Effector CD4-positive, alpha-beta T cell (primary cell): ENCODE measurements at places on chromosomes 1 and 21.

GRCh38 chr1:194658090-194658439 lies 1471.7 kb upstream of the B3GALT2 start:
- DNase-seq: no peak

GRCh38 chr1:213201380-213202155 lies 150.5 kb downstream of the RPS6KC1 start:
- DNase-seq: no peak

DNA sequence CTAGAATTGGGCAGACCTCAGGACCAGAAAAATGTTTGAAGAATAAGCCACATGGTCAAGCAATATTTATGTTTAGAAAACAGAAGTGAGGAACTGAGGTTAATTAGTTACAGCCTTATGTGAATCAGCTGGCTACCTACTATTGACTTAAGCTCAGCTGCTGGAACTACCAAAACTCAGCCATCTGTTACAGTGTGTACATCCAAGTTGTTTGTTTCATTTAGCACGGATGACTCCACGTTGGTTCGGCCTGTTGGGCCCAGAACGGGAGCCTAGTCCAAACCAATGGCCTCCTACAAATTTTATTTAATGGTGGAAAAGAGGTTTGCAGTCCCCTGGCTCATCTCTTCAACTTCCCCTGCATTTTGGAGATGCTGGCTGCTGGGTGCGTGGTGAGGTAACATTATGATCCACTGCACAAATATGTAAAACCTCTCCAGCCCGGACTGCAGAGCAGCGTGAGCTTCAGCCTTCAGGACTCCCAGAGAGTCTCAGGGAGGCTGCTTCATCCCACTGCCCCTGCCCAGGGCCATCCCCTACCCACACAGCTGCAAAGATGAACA lies 143.4 kb downstream of the ZZZ3 start:
- no peak for DNase-seq

- DNase-seq: no peak
These were observed 51.9 kb downstream of the PDE9A start for GRCh38 chr21:42705346-42705745.

GRCh38 chr1:227299688-227300087 lies 18.6 kb downstream of the CDC42BPA start:
- DNase-seq: no peak

GRCh38 chr1:165703648-165704047 lies 5.3 kb upstream of the ALDH9A1 start:
- no peak for DNase-seq

- DNase-seq: no peak
These were observed 298.3 kb downstream of the GPATCH2 start for GRCh38 chr1:217332431-217333065.

GRCh38 chr1:92504291-92505014 lies 17.7 kb upstream of the GFI1 start:
- no peak for DNase-seq

GRCh38 chr1:10866321-10867093 lies 70.1 kb upstream of the CASZ1 start:
- no peak for DNase-seq

DNA sequence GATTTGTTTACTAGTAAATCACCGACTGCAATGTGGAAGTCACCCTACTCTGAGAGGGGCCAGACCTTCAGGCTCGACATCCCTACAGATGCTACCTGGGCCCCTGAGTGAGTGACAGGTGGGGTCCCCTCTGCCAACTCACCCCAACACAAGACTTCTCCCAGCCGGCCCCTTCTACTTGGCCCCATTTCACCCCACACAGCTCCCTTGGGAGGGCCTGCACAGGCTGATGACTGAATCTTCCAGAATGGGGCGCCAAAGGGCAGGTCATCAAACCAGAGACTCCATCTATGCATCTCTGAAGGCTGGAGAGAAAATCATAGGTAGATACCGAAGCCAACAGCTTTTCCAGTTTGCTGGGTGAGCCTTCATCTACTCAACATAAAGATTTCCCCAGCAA lies 9.4 kb upstream of the S100A8 start:
- DNase-seq: no peak

- no peak for DNase-seq
These were observed 19.4 kb upstream of the TMEM201 start for GRCh38 chr1:9569267-9569666.

DNA sequence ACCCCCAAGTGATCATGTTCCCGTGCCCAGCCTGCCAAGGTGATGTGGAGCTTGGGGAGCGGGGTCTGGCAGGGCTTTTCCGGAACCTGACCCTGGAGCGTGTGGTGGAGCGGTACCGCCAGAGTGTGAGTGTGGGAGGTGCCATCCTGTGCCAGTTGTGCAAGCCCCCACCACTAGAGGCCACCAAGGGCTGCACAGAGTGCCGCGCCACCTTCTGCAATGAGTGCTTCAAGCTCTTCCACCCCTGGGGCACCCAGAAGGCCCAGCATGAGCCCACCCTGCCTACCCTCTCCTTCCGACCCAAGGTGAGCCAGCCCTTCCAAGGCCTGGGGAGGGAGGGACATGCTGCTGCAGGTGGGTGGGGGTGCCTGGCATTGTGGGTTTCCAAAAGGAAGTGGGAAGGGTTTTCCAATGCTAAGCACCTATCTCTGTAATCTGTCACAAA lies 2.3 kb downstream of the TRIM46 start:
- DNase-seq: no peak

- no peak for DNase-seq
These were observed 301.9 kb downstream of the LMX1A start for GRCh38 chr1:165054627-165055026.

DNA sequence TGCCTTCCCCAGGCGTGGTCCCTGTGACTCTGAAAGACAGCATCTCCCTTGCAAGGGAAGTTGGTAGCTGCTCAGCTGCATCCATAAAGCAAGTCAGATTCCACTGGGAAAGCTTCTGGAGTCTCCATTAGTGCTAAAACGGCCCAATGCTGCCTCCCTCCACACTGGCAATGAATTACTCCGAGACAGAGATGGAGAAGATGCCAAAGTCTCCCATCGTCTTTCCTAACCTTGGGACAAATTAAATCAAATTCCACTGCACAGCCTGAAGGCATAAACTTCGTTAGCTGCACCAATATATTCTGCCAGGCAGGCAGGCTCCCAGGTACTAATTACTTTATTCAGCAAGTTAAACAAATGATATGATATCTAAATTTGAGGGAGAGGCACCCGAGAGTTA lies 106.3 kb upstream of the GJB5 start:
- no peak for DNase-seq

- DNase-seq: no peak
These were observed 124.0 kb downstream of the CNIH3 start for GRCh38 chr1:224739997-224740684.

GRCh38 chr1:245768596-245768995 lies 613.8 kb downstream of the KIF26B start:
- no peak for DNase-seq

DNA sequence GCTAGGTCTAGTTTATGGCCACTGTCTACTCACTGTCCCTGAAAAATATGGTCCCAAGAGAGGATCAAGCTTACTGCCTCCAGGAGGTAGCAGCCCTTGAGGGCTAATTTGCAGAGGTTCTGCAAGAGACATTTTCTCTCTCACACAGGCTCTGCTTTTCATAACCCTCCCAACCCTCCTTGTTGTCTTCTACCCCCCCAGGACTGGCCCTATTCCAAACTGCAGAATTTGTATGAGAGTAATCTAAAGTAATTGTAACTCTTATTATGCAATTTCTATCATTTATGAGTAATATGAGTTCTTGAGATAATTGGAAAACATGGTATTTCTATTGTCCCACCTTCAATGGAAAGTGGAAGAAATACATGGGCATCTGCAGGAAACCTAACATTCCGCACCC lies 70.4 kb upstream of the CD55 start:
- DNase-seq: no peak

- DNase-seq: no peak
These were observed 4.6 kb downstream of the PEAR1 start for GRCh38 chr1:156898161-156898566.

GRCh38 chr21:29638761-29639327 lies 301.0 kb downstream of the GRIK1 start:
- DNase-seq: no peak

GRCh38 chr1:39776400-39776713 lies 5.2 kb upstream of the OXCT2 start:
- no peak for DNase-seq
